ENCODE measurements at places on chromosomes 2 and 18.

DNA sequence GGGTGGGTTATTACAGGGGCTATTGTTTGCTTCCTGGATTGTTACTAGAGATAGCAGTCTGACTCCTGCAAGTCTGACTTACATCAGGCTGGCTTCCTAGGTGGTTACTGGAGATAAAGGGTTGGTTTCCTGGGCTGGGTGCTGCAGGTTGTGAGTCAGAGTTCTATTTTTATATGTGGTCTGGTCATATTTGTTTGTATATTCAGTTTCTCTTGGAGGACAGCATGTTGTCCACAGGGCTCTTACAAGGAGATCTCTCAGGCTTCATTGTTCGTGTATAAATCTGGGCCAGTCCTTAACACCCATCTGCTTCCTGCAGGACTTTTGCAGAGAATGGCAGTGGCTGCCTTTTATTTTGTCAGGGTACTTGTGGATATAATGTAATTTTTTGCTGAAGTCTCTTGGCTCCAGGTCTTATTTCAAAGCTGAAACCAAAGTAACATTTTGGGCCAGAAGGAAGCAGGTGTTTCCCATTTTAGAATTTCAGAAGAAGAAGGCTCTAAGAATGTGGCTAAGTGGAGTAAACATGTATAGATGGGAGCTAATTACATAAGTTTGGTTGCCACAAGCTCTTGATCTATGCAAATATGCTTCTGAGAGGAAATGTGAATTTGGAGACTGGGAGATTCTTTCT lies 65.9 kb upstream of the SLC16A14 start:
- no peak for DNase-seq

DNA sequence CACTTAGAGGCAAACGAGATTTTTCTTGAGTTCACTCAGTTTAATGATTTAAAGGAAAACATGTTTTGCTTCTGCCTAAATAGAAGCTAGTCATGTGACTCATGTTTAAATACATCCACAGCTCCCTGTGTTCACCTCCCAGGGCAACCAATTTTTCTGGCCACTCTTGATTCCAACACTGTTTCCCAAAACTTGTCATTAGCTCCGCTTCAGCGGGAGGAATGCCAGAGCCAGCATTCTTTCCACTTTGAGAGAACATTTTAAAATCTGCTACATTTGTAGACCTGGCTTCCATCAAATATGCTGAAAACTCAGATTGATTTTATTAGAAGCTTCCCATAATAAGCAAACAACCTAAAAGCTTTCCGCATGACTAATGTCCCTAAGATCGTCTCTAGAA lies 2.8 kb upstream of the CYS1 start:
- no peak for DNase-seq

GRCh38 chr2:28633746-28634145 lies 117.9 kb upstream of the PPP1CB start:
- no peak for DNase-seq

DNA sequence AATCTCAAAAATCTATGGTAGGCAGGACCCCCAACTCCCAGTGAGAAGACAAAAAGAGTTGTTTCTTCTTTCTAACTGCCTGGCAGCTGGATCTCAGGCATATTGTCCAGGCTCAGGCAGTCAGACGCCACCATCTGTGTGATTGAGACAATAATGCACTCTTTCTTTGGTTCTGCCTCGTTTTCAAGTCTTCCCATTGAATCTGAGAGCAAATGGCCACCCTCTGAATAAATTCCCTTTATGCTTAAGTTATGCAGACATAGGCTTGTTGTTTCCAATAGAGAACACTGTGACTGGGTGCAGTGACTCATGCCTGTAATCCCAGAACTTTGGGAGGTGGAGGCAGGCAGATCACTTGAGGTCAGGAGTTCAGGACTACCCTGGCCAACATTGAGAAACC lies 15.3 kb upstream of the CD207 start:
- no peak for DNase-seq

DNA sequence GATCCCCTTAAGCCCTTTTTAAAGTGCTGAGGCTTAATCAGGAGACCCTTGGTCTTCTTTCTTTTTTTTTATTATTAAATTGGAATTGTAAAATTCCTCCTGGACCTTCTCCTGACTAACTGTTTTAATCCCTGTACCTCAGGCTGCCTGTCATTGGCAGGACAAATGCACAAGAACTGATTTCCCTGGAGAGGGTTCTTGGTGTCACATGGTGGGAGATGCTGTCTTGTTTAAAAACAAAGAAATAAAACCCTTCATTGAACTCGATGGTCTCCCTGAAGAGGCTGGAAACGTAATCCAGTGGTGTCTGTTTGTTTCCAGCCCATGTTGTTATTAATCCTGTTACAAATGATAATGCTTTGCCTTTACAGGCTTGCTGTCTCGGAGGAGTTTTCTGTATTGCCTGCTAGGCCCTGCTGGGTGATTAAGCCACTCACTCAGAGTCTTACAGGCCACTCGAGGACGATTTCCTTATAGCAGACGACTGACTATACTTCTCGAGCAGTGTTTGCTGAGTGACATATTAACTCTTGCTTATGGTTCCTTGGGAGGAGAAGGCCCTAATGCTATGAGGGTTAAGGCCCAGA lies 100.5 kb upstream of the MGAT5 start:
- no peak for DNase-seq

DNA sequence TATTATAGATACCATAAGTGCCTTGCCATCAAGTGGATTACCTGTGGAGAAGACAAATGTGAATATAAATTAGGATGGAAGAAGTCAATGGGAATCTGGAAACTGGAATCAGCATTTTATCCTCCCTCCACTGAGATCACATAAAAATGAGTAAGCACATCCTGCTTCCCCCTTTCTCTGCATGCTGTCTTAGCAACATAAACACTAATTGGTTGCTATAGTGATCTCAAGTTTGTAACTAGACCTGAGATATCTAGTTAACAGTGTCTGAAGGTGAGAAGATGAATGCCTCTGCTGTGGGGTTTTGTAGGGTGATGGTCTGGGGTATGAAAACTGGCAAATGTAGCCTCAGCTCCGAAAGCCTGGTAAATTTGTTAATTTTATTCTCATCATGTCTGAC lies 1357.5 kb upstream of the CELF4 start:
- no peak for DNase-seq

- DNase-seq: no peak
Measured at GRCh38 chr2:121707344-121707919, 29.2 kb downstream of the NIFK start.

- DNase-seq: no peak
Measured at GRCh38 chr2:150700666-150701580, 213.5 kb upstream of the RND3 start.

DNA sequence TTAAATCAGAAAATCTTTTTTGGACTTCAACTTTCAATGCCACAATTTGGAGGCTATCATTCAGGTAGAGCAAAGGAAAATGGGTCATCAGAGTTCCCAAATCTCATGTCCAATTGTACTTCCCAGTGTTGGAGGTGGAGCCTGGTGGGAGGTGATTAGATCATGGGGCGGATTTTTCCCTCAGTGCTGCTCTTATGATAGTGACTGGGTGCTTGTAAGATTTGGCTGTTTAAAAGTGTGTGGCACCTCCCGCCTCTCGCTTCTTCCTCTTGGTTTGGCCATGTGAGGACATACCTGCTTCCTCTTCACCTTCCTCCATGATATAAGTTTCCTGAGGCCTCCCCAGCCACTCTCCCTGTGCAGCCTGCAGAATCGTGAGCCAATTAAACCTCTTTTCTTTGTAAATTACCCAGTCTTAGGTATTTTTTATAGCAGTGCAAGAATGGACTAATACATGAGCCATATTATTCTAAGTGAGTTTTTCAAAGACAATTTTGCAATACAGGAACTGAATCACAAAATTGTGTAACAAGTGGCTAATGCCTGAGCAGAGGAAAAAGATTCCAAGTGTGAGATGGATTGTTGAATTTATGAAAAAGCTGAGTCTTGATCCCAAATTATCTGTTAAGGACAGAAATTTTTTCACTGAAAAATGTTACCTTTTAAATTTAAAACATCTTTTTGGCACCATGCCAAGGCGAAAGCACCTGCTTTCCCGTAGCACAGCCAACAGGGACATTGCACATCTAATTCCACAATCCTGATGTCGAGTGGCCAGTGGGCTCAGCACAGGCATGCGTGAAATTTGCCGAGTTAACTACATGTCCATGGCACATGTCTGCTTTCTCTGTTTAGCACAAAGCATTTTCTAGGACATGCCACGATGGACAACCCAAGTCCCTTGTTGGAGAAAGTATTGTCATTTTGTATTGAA lies 150.9 kb downstream of the COL6A3 start:
- no peak for DNase-seq

DNA sequence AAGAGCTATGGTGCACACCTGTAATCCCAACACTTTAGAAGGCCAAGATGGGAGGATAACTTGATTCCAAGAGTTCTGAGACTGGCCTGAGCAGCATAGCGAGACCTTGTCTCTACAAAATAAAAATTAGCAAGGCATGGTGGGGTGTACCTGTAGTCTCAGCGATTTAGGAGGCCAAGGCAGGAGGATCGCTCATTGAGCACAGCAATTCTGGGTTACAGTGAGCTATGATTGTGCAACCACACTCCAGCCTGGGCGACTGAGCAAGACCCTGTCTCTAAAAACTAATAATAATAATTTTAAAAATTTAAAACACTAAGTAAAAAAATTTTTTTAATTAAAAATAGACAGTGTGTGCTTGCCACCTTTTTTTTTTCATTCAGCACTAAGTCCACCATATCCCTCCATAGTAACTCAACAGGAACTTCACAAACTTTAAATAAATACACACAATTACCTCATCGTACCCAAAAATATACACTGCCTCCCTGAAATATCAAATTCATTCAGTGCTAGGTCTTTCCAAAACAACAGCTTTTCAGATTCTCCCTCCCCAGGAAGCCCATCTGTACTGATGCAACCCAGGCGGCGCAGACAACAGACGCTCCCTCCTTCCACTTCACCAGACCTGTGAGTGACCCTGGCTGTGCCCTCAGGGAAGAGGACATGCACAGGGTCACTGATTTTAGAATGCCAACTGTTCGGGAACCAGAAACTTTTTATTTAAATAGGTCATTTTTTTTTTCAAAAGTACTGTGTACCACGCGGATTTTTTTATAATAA lies 29.6 kb downstream of the FAM168B start:
- DNase-seq: no peak

GRCh38 chr2:148484066-148484465 lies 160.5 kb upstream of the EPC2 start:
- no peak for DNase-seq

DNA sequence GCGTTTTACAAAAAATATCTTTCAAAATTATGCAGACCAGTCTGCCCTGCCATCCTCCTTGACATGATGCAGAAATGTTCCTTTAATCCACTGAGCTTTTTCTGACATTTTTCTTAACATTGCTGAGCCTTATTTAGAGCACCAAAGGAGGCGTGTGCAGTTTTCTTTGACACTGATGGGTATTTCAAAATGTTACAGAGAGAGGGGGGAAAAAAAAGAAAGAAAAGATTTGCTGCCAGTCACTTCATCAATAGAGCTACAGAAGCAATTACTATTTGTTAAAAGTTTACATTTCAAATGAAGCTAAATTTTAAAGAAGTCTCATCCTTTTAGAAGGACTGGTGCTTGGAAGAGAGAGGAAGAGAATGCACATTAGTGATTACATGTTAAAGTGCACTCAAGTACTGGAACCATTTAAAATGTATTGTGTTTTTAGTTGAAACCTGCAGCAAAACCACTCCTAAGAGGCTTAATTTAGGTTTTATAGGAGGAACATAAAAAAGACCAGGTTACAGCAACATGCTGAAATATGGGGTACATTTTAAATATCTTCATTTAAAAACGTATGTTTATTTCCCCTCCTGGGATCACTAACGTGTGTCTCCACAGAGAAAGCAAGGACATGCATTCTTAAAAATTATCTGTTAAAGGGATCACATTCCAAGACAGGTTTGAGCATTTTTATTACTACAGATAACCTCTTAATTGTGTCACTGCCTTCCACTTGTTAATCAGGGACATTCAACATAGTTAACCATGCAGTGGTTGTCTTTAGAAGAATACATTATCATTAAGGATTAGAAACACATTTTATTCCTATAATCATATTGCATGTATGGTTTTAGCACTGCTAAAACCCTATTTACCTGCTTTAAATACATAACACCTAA lies 258.4 kb downstream of the MEIS1 start:
- no peak for DNase-seq

Data from posterior cingulate gyrus (tissue), 11 donors.